ENCODE measurements at places on chromosomes 1 and 21. TPM values are rescaled to one million over a fixed set of nuclear protein-coding genes. Genes with fewer than 3 reads are reported as not detected.

- no peak for DNase-seq
These were observed 170.9 kb downstream of the C1orf21 start for GRCh38 chr1:184557423-184558347.

DNA sequence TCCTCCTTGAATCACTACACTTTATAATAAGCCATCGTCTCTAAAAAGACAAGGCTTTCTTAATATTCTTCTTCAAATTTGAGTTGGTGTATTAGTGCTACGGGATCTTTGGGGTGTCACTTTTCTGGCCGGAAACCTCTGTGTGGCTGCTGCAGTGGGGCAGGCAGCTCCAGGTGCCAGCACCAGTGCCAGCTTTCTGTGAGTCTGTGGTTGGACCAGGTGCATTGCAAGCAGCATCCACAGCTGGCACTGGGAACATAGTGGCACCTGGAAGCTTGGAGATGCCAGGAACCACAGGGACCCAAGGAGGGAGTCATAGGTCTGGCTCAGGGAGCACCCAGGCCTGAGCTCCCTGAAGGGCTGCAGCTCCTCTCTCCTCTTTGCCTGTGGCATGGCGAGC, 111.8 kb upstream of the RUNX3 start:
- no peak for DNase-seq

DNA sequence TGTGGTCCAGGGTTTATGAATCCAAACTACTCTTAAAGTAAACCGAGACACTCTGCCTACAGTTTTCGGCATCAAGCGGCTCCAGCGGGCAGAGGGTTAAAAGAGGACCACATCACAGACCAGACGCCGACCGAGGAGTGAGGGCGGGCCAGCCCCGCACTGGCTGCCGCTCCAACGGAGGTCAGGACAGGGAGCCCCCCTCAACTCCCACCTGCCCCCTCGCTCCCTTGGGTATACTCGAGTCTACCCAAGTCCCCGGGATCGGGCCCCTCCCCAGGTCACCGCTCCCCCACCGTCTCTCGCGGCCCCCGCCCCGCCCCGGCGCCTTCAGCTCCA, 312 bp downstream of the ARNT start:
- peak; percentile 29 for DNase-seq

The SELL gene
- 0.82 TPM for total RNA-seq

The CLCA4 gene
- not detected for total RNA-seq

The CLCA2 gene
- not detected for total RNA-seq

The PIK3R3 gene
- 33.4 TPM for total RNA-seq

Data from frontal cortex (tissue), 4 donors.